ENCODE measurements at places on chromosomes 3 and 15. TPM values are rescaled to one million over a fixed set of nuclear protein-coding genes. Genes with fewer than 3 reads are reported as not detected.

The STRA6 gene
- 114 TPM for total RNA-seq

DNA sequence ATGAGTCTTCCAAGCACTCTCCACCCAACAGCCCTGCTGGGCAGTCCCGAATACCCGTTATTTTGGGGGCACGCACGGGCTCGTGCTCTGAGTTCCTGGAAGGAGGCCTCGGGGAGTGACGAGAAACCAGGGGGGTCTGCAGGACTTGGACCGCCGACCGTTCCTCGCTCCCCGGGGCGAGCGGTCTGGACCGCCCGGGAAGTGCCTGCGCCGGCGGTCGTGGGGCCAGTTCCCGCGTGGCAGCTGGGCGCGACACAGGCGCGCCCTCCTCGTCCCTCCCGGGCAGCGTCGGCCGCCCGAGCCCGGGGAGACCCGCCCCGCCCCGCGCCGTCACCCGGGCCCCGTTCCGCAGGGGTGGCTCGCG is 387 bp downstream of the GNB4 start:
- no peak for DNase-seq

- DNase-seq, result no peak
Observed at GRCh38 chr3:135447483-135447882, 518.0 kb upstream of the PPP2R3A start.

DNA sequence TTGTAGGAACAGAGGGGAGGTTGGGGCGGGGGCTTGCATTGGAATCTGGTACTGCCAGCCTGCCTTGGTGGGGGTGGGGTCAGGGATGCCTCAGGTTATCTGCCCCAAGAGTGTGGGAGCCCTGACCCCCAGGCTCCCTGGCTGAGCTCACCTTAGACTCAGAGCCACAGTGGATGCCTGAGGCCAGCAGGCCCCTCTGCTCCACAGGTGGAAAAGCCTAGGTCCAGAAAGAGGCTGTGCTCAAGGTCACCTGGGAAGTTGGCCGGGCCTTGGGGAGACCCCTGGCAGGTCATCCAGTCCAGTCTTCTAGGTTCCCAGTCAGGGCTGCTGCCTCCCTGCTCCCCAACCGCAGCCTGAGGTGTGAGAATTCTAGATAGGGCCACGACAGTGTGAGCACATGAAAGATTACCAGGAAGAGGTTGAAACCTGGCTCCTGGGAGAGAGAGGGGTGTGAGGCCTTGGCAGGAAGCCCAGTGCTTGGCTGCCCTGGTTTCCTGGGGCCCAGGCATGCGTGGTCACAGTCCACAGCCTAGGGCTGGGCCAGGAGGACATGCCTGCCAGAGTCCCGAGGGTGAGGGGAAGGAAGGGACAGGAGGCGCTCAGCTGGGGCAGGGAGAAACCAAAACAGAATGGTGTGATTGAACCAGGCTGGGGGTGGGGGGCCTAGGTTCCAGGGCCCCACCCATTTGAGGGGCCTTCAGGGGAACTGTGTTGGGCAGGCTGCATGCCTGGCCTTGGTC is 4.9 kb downstream of the HDAC11 start:
- DNase-seq, result peak; percentile 75

DNA sequence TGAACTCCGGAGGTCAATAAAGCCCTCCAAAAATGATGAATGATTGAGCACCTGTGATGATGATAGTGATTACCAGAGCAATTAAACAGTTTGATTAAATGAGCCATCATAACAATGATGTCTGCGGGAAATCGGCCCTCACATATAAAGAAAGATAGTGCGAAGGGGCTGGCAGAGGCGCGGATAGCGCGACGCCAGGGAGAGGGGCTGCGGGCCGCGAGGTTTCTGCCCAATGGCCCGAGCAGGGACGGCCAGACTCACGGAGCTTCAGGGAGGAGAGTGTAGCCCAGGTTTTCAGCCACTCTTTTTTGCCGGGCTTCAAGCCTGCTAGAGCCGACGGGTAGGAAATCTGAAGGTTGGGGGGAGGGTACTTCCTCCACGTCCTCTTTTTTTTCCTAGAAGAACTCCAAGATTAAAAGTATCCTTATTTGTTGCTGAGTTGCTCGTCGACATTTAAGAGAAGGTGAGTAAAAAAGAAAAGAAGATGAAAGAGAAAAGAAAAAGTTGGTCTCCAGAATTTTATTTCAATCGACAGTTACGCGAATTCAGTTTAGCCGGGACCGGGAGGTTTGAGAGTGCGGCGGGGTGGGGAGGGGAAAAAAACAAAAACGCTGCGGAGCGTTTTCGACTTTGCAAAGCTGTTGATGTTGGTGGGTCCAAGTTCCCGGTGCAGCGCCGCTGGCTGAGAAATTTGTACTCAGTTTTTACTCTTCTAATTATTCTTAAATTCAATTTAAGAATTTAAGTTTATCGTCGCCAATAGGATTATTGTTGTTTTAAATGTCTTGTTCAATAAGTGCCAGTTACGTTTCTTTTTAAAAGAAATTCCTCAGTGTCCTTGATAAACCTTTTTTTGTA is 2.2 kb upstream of the MEIS2 start:
- DNase-seq, result peak; percentile 38

GRCh38 chr15:75089456-75090387 is 66.3 kb downstream of the PPCDC start:
- no peak for DNase-seq

The IGDCC3 gene
- not detected for total RNA-seq

The CHRNA7 gene
- not detected for total RNA-seq

The ACTRT3 gene
- total RNA-seq, result 1.6 TPM

- DNase-seq, result no peak
Observed at GRCh38 chr3:50295553-50296431, 3.4 kb downstream of the HYAL3 start.

The PTX3 gene
- total RNA-seq, result 12.7 TPM

The VPS39 gene
- 28.1 TPM for total RNA-seq

The GLDN gene
- total RNA-seq, result 0.78 TPM

DNA sequence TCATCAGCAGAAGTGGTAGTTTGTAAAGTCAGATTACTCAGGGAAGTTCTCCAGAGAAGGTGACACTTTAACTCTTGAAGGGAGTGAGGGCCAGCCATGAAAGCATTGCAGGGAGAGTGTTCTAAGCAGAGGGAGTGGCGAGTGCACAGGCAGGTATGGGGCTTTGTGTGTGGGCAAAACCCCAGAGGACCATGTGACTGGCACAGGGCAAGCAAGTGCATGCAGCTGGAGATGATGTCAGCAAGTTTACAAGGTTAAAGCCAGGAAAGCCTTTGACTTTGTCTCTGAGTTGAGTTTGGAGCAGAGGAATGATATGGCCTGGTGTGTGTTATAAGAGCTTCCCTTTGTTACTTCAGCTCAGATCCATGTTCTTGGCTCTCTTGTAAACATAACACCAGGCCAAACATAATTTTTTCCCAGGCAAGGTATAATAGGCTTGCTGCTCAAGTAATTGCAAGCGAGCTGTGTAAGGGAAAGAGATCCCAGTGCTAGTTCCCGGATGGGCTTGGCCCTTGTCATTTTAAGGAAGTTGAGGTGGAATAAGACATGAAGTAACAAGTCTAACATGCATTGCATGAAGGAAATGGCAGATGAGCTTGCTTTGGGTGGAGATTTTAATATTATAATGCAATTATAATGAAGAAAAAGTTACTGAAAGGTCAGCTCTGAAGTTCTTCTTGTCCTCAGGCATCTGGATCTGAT is 341.1 kb upstream of the LRRC3B start:
- DNase-seq, result no peak

The ACKR4 gene
- 0.98 TPM for total RNA-seq

GRCh38 chr15:69074843-69075224 is 60.3 kb downstream of the NOX5 start:
- no peak for DNase-seq

The SERINC4 gene
- total RNA-seq, result not detected

- DNase-seq, result no peak
Observed at GRCh38 chr3:10337323-10338163, 16.6 kb upstream of the SEC13 start.

DNA sequence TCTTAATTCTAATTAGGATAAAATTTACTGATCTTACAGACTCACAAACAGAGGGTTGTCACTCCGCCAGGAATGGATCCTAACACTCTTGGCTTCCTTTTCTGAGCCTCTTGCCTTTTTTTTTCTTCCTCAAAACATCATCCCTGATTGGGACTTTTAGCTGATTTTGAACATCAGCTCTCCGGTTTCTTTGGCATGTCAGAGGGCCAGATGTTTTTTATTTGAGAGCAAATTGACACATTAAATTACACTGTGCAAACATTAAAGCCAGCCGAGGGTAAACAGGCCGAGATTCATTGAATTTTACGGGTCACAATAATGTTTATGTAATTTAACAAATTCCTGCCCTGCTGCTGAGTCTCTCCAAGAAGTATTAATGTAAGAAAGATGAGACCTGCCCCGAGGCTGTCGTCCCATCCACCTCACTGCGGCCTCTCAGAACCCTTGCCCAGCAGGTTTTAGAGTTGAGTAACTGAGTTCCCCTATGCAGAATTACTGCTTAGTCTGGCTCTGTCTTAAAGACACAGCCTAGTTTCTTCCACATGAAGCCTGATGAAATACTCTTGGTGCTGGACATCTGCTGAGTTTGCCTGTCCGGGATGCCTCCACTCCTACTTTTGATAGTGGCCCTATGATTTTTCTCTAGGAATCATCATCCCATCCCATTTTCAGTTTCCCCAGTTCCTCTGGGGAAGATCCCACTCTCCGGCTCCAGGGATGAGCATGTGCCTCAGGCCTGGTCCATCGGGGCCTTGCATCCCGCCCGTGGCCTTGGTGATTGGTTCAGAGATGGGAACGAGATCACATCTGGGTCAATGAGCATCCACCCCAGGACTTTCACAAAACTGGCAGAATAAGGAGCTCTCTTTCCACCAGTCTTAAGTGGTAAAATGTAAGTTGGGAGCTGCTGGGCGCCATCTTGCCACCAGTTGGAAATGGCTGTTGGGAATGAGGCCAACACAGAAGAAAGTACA is 226.6 kb upstream of the TLE3 start:
- DNase-seq, result peak; percentile 97

The SCN10A gene
- not detected for total RNA-seq

The C3orf38 gene
- total RNA-seq, result 29.9 TPM

The CIDEC gene
- not detected for total RNA-seq

DNA sequence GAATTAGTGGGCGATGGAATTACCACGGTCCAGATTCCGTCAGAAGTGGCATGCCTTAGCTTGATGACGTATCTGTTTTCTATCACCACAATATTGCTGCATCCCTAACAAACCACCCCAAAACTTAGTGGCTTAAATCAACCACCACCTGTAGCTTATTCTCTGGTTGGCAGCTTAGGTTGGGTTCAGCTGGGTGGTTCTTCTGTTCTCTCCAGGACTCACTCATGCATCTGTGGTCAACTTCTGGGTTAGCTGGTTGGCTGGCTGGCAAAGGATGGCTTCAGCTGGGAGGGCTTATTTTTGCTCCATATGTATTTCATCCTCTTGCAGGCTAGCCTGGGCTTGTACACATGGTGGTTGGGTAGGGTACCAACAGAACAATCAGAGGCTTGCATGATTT is 288.8 kb upstream of the LRRFIP2 start:
- no peak for DNase-seq

DNA sequence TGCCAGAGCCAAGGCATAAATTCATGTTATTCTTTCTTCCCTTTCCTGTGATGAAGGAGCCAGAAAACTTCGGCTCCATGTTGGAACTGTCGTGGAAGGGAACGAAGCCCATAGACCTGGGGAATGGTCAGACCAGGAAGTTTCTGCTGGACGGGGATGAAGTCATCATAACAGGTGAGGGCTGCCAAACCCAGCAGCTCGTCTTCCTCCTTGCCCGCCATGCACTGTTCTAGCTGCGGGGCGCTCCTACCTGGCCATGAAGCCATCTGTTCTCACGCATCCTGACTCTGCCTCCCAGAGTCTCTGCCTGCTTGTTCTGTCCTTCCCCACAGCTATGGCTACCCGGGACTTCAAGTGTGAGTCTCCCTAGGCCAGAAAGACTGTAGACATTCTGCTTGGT is 28.2 kb downstream of the FAH start:
- no peak for DNase-seq

GRCh38 chr15:63712828-63713520 is 115.8 kb downstream of the FBXL22 start:
- no peak for DNase-seq

The LRRN1 gene
- not detected for total RNA-seq

The CHCHD6 gene
- 23.0 TPM for total RNA-seq

- DNase-seq, result no peak
Observed at GRCh38 chr3:154130540-154130939, 9.3 kb downstream of the ARHGEF26 start.

- no peak for DNase-seq
Observed at GRCh38 chr15:53530761-53531160, 228.7 kb downstream of the WDR72 start.

The NEK10 gene
- 1.2 TPM for total RNA-seq

DNA sequence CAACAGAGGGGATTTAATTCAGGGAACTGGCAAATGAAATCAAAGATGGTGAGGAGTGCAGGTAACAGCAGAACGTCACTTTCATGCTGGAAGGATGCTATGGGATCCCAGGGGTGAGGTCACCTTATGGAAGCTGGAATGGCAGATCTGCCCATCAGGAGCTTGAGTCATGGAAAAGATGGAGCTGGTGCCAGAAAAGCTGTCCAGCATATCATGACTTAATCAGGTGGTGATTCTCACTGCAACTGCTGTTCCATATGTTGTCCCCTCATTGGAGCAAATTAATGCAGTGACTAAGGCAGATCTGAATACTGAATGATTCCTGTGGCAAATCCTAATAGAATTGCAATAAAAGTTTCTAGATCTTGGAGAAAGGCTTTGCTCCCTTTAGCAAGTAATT is 38.4 kb downstream of the HHLA2 start:
- DNase-seq, result no peak

- DNase-seq, result no peak
Observed at GRCh38 chr3:108037770-108038169, 53.1 kb downstream of the CD47 start.

- DNase-seq, result no peak
Observed at GRCh38 chr3:134857356-134857755, 62.3 kb downstream of the EPHB1 start.

GRCh38 chr15:25850154-25851111 is 12.7 kb downstream of the ATP10A start:
- DNase-seq, result peak; percentile 52

The POLQ gene
- 9.9 TPM for total RNA-seq

DNA sequence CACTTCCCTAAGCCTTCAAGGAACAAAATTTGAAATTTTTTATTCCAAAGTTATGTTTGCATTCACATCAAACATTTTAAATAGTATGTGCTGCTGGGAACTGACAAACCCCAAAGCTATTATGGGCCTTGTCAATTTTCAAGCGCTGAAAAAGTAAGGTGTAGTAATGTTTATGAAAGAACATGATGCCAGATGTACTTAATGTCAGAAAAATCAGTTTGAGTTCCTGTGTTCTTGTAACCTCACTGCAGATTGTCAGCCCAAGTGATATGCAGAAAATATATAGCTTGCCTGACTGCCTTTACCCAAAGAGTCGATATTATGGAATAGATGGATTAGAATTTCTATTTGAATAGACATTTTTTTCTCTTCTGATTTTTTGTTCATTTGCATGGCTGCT is 20.8 kb upstream of the DIPK2A start:
- no peak for DNase-seq

DNA sequence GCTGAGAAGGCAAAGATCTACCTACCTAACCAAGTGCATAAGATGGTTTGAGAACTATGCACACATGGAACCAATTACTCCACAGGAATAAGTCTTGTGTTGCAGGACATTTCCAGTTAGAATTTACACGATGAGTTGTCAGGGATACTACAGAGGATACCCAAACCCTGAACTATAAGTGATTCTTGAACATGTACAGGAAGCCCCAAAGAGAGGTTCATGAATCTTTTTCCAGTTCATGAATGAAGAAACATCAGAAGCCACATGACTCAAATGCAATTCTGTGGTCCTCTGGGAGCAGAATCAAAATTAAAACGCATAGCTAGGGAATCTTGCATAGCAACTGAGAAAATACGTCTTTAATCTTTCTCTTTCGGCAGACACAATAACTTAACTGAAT is 114.1 kb upstream of the LMCD1 start:
- no peak for DNase-seq

The PCLAF gene
- 185 TPM for total RNA-seq

The SGO1 gene
- total RNA-seq, result 26.0 TPM
